Left cardiac atrium (tissue), 4 donors: ENCODE measurements at places on chromosomes 7 and 10. TPM values are rescaled to one million over a fixed set of nuclear protein-coding genes. Genes with fewer than 3 reads are reported as not detected.

Gene RBM20
- 37.2 TPM for total RNA-seq

Gene WEE2
- total RNA-seq, result not detected

- DNase-seq, result no peak
Measured at GRCh38 chr7:143444063-143444782, 970 bp downstream of the TAS2R60 start.

DNA sequence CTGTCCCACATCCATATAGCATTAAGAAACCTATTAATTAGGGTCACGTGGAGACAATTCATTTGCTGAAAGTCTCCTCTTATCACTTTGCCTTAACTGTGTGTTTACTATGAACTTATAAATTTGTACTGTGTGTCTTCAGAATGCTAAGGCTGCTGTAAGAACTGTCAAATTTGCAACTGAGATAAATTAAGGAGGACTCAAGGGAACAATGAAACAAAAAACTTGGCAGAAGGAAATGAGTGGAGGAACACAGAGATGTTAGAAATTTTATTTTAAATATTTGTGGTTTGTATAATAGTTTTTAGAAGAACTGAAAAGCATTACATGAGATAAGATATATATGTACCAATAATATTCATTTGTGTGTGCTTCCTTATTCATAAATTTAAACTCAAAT, 1005.3 kb upstream of the SORCS1 start:
- no peak for DNase-seq

- DNase-seq, result no peak
Measured at GRCh38 chr7:133320891-133321290, 68.0 kb downstream of the EXOC4 start.

DNA sequence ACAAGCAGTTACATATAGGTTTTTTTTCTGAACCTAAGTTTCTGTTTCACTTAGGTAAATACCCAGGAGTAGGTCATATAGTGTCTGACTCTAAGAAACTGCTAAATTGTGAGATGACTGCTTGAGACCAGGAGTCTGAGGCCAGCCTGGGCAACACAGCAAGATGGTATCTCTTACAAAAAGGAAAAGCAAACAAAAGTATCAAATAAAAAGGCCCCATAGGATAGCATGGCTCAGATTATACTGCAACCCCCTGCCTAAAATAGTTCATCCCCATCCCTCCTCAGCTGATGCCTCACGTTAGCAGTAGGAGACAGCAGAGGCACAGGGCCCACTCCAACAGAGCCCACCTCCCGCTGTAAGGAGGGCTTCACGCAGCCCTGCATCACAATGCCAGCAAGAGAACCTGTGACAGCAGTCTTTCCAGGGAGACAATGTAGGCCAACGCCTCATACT, 90.3 kb downstream of the SRPK2 start:
- DNase-seq, result no peak

DNA sequence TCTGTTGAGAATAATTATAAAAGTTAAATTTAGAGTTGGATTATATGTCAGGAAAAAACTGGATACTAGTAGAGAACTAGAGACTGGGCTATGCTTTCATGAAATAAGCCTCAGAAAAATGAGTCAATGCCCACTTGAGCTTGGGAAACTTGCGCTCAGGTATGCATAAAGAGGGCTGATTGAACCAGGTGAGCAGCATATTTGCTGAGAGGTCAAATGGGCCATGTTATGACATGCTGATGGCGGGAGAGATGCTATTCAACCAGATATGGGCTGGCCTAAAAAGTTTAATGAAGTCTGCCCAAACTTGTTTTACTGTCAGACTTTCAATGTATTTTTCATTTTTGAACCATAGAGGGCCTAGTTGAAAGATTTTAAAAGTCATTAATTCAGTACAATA, 837.6 kb upstream of the GHITM start:
- DNase-seq, result no peak

- no peak for DNase-seq
Measured at GRCh38 chr10:127009366-127009765, 104.1 kb downstream of the DOCK1 start.

DNA sequence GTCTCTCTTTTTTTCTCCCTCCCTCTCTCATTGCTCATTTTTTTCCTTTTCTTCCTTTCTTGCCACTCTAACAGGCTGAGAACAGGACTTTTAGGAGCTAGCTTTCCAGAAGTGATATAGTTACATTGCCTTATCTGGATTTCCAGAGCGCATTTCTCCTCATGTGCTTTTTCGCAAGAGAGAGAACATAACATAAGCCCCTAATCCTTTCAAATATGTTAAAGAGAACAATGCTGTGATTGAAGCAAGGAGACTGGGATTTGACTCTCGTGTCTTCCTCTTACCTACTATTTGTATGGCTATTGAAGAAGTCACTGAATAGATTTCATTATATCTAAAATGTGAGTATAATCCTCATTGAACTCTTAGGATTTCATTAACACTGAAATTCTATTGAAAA, 101.2 kb upstream of the PRPS1L1 start:
- DNase-seq, result no peak

DNA sequence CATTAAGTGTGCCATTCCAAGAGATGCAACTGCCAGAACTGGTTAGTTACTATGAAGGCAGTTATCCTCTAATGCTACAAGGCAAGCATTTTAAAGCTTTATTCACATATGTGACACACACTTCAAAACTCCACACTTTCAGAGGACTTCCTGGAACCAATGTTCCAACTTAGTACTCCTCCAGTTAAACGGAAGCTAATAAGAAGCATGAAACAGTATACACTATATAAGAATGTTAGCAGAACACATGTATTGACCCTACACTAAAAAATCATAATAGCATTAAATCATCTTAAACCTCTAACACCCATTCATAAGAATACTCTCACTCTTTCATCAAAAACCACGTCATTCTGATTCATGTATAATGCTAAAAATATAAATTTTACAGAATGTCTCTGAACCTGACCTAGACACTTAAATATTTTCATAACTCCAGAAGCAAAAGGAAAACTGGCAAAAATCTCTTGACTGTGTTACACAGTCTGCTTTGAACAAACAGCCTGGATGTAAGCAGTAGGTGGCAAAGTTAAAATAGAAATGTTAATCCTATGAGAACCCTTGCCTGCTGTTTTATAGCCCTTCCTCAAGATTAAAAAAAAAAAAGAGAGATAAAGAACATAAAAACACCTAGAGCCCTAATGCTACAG, 135.0 kb downstream of the SEMA3C start:
- DNase-seq, result no peak
